ENCODE measurements at places on chromosomes 5 and 9.

DNA sequence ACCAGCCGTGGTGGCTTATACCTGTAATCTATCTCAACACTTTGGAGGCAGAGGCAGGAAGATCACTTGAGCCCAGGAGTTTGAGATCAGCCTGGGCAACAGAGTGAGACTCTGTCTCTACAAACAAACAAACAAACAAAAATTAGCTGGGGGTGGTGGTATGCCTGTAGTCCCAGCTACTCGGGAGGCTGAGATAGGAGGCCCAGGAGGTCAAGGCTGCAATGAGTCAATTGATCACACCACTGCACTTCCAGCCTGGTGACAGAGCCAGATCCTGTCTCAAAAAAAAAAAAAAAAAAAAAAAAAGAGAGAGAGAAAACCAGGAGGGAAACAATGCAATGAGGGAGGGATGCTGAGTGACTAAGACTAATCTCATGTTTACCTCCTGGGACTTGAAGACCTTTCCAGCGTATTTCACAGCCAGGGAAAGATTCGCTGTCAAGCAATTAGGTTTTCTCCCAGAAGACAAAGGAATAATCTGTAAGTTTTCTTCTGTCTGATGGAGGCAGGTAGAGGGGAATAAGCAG is 51.1 kb upstream of the MIER3 start:
- no peak for DNase-seq

DNA sequence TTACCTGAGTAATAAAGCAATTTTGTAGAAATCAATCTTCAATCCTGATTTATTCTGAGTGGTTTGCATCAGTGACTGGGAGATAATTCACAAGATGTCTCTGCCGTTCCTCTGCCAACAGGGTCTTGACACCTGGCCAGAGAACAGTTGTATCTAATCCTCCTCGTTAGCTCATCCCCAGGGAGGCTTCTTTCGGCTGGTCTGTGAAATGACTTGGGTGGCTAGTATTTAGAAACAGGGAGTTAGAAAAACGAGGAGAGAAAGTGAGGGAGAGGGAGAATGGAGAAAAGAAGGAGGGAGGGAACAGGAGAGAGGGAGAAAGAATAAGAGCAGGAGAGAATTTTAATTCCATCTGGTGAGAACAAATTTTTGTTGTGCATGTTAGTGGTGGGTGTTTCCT is 600.2 kb upstream of the TLE4 start:
- no peak for DNase-seq

DNA sequence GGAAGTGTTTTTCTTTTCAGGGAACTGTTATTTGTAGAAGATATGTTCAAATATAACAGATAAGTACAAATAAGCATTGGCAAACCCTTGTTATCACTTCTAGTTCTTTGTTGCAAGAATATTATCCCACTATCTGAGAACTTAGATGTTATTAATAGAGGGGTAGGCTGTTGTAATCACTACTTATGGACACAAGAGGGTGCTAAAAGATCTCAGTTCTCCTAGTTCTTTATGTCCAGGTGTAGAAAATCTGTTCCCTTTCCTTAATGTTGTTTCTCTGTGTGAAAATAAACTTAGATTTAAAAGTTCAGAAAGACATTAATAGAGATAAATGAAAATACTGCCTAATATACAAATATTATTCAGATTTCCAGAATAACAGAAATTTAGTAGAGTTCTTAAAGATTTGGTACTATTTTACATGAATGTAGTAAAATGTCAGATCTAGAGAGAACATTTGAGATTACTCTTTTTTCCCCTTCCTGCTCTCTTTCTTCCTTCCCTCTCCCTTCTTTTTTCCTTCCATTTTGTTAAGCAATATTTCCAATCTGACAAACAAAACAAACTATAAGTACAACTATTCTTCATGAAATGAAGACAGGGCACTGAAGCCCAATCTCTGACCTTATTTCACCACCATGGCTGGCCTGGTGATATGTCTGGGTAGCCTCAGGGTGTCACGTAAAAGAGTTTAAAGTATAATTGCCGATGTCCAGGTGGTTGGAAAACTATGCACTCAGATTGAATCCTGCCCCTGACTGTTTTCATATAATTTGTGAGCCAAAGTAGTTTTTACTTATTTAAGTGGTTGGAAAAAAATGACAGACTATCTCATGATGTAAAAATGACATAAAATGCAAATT is 43.6 kb upstream of the C5orf46 start:
- no peak for DNase-seq

DNA sequence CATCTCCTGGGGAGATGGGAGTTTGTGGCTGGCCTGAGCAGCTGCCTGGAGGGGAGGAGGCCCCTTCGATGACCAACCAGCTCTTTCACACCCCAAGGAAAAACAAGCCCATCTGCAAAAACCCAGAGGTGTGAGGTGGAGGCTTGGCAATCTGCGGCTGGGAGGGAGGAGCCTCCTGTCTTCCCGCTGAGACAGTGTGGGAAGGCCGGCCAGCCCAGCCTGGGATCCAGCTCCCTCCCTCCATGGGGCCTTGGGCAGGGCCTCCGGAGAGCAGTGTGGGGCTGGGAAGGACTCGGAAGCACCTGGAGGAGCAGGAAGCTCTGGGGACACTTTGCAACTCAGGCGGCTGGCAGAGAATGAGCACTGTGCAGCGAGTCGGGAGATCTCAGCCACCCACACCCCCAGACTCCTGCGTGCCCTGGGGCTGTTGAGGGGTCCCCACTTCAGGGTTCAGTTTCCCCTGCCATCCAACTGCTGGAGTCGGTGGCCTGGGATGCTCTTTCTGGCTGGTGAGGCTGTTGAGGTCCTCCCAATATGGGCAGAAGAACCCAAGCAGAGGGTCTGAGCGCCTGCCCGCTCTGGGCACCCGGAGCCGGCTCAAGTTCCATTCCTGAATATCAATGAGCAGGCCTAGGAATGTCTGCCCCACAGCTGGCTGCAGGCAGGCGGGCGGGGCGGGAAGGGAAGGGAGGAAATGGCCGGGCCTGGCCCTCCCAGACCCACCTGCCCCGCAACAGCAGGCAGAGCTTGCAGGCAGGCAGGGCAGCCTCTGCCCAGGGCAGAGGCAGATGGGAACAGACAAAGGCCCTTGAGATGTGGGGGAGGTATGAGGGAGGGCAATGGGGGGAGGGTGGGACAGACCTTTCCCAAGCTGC is 101.1 kb downstream of the FGF18 start:
- DNase-seq: no peak

GRCh38 chr5:100584069-100584468 is 48.9 kb downstream of the FAM174A start:
- no peak for DNase-seq

GRCh38 chr5:138275379-138275782 is 960 bp upstream of the GFRA3 start:
- no peak for DNase-seq

- DNase-seq: no peak
Observed at GRCh38 chr5:23506329-23507236, 826 bp upstream of the PRDM9 start.

GRCh38 chr5:145825751-145826180 is 9.4 kb downstream of the PRELID2 start:
- DNase-seq: peak; percentile 33

GRCh38 chr5:176995896-176996767 is 10.4 kb downstream of the UIMC1 start:
- DNase-seq: no peak

- DNase-seq: peak; percentile 79
Observed at GRCh38 chr5:181181650-181182565, 23.1 kb downstream of the TRIM7 start.

- peak; percentile 61 for DNase-seq
Observed at GRCh38 chr9:98118640-98119601, at the start of gene TRIM14. Gene TRIM14 (minus strand): TSS chr9:98119222. CDS start chr9:98119188, 34 bp downstream.

GRCh38 chr9:77915744-77916143 is 115.9 kb downstream of the GNAQ start:
- no peak for DNase-seq

GRCh38 chr5:127933348-127933747 is 150.2 kb upstream of the SLC12A2 start:
- DNase-seq: no peak

DNA sequence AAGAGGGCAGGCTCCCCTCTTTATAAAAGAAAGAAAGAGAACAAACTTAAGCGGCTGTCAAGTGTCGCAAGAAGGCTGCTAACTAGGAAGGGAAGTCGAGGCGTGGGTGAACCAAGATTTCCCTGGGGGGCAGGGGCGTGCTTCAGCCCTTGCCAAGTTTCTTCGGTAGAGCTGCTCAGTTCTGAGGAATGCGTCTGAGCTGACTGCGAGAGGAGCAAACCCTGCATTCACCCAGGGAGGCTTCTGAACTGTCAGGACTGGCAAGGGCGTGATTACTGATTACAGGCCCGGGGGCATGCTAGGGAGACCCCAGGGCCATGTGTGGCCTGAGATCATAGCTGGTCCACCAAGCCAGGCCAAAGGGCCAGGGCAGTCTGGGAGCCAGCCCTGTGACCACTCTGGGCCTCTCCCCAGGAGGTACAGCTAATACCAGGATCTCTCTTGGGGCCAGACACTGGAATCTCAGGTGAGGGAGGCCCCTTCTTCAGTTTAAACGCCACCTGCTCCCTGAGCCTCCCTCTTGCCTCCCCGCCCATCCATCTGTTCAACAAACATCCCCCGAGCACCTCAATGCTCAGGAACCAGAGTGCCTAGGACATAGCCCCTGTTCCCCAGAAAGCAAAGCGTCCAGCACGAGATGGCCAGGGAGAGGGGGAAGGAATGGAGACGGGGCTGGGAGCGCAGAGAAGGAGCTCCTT is 30.9 kb downstream of the SARDH start:
- DNase-seq: no peak

DNA sequence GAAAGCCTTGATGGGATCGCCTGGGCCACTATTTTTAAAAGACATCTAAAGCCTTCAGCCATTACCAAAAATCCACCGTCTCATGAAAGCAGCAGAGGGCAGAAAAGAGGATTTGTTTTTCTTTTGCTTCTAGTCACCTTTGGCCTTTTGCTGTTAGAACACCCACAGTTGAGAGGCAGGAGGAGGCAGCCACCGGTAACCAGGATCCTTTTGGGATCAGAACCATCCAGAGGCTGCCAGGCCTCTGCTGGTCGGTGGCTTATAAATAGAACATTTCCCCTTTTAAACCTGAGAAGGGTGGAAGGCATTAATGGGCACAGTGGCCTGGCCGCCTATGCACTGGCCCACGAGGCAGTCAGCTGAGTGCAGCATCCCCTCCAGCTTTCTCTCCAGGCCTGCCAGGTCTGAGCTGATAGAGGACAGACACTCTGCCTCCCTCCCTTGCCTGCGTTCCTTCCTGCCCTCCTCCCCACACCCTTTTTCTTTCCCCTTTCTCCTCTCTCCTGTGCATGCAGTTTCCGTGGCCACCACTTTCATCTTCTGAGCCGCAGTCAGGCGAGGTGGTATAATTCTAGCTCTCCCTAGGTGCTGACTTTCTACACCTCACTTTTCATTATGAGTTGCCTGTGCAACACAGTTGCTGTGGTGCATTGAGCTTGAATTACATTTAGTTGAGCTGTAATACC is 253.4 kb downstream of the ARHGAP26 start:
- peak; percentile 15 for DNase-seq

- no peak for DNase-seq
Observed at GRCh38 chr5:169424670-169425378, 123.9 kb upstream of the SLIT3 start.

DNA sequence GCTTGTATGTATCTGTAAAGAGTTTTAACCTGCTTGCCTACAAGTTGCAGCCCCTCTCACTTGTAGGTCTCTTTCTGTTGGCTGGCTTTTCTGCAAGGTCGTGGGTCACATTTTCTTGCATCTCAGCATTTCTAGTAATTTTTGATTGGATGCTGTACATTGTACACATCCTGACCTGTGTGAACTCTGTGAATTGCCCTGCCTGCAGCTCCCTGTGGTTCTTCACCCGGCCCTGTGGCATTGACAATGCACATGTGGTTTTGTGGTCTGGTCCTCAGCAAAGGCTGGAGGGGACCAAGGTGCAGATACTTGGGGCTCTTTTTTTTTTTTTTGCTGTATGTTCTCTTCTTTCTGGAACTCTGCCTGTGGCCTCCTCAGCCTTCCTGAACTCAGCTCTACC is 53.6 kb downstream of the WNK2 start:
- DNase-seq: peak; percentile 19

DNA sequence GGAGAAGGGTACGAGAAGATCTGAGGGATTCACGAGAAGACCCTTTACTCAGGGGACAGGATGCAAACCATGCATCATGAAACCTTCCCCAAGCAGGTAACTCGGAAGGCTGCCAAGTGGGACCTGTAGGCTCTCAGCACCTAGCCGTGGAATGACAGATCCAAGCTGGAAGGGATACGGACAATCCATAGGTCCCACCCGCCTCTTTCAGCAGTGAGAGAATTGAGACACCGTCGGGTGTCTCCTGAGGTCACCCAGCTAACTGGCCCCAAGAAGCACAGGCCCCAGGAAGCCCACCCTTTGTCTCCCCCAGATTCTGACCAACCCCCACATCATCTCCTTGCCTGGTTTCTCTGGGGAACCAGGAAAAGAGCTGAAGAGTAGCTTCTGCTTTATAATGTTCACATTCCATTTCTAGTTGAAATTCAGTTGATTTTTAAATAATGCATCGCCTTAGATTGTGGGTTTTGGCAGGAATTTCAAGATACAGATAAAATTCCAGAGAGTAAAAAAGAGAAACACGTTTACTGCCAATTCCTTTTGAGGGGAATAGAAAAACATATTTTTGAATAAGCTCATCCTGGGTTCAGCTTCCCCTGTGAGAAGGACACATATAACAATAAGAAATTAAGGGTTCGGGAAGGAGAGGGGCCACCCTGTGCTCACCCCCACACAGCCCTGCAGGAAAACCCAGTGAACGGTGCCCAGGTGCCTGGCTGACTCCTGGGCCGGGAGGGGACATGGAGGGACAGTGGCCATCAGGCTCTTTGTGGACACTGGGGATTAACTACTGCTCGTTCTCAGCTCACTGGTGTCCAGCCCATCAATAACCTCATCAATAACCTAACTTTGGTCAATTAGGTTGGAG is 51.1 kb downstream of the NSUN2 start:
- no peak for DNase-seq

GRCh38 chr9:131671133-131671520 is 68.7 kb downstream of the RAPGEF1 start:
- no peak for DNase-seq

- no peak for DNase-seq
Observed at GRCh38 chr9:18429070-18429469, 44.9 kb upstream of the ADAMTSL1 start.

DNA sequence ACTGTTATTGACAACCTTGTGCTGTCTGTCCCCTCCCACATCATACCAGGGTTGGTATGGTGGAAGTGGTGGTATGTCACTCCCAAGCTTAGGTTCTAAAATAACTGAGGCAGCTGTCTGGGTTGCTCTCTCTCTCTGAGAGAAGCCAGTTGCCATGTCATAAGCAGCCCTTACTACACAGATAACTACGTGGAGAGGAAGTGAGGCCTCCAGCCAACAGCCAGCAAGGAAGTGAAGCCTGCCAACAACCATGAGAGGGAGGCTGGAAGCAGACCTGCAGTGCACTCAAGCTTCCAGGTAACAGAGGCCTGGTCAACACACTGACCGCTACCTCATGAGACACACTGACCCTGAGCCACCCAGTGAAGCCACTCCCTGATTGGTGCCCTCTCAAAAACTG is 18.6 kb downstream of the CTNNAL1 start:
- DNase-seq: no peak

GRCh38 chr9:120236596-120236995 is 343.4 kb downstream of the CDK5RAP2 start:
- DNase-seq: no peak
